ENCODE measurements at places on chromosomes 11 and 22.

GRCh38 chr11:41836431-41836830 lies 377.0 kb upstream of the LRRC4C start:
- no peak for DNase-seq

- DNase-seq = no peak
Observed at GRCh38 chr22:19845054-19845722, 9.5 kb downstream of the GNB1L start.

GRCh38 chr22:48722661-48723060 lies 1105.0 kb downstream of the BRD1 start:
- no peak for DNase-seq

DNA sequence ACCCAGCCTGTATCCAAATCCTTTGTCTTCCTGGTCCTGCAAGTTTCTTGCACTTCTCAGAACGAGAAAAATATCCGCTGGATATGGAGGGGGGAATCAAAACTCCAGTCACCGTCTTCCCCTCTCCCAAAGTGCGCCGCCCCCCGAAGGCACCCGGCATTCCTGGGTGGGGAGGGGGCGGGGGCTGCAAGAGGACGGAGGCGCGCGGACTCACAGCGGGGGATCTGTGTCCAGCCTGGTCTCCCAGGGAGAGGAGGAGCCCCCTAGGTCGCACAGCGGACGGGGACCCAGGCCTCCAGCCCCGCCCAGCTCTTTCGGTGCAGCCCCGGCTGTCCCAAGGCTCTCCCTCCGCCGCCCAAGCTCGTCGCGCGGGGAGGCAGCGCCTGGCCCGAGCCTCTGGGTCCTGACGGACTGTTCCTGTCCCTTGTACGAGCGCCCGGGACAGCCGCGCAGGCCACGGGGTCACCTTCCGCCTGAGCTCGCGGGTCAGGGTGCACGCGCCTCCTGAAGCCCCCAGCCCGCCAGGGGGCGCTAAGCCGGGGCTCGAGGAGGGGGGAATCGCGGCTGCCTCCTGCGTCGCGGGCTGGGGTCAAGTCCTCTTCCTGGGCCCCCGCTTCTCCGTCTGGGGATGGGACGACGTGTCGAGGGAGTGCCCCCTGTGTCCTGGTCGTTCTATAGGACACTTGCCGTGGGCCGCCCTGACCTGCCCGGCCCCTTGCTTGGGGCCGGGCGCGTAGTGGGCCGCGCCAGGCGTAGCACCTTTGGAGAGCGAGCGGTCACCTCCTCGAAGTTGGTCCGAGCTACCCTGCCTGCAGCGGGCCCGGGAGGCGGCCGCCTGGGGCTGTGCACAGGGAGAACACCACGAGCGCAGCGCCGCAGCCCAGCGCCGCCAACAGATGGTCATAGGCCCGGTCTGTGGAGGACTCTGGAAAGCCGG lies 2.4 kb upstream of the WNT11 start:
- peak; percentile 68 for DNase-seq
